Pons (tissue), 1 donor: ENCODE measurements at places on chromosomes 16 and 17.
A peak's percentile ranks its signal among the peaks of the same experiment; 100 is the strongest.

DNA sequence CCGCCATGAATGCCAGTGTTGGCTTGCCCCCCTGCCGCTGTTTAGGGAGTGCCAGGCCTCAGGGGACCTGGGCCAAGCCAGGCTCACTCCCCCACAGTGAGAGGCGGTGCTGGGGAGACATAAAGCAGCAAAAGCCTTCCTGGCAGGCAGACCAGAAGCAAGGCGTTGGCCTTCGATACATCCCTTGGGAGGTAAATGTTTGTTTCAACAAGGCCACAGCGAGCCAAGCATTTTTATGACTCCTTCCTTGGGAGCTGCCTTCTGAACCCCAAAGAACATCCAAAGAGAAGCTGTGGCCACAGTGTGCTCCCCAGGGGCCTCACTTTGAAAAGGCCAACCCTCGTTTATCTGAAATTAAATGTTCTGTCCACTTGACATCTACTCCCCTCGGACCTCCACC, 119.7 kb upstream of the CIBAR2 start:
- DNase-seq = no peak

DNA sequence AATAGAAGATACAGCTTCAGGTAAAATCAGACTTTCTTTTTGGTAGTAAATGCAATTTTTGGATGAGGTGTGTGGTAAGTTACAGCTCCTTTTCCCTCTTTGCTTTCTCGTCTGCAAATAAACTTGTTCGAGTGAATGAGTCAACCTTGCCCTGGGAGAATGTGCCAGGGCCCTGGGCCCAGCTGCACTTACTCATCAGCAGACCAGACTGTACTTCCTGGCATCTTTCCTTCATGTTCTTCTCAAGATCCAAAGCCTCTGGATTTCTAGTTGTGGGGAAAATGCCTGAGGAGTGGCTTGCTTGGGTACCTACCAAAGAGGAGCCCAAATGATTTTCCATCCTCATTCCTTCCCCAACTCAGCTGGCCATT, 5.4 kb upstream of the G6PC1 start:
- no peak for DNase-seq

- no peak for DNase-seq
Measured at GRCh38 chr16:83689385-83689831, 118.4 kb upstream of the HSBP1 start.

- no peak for DNase-seq
Measured at GRCh38 chr17:66331038-66331816, 28.8 kb downstream of the PRKCA start.

DNA sequence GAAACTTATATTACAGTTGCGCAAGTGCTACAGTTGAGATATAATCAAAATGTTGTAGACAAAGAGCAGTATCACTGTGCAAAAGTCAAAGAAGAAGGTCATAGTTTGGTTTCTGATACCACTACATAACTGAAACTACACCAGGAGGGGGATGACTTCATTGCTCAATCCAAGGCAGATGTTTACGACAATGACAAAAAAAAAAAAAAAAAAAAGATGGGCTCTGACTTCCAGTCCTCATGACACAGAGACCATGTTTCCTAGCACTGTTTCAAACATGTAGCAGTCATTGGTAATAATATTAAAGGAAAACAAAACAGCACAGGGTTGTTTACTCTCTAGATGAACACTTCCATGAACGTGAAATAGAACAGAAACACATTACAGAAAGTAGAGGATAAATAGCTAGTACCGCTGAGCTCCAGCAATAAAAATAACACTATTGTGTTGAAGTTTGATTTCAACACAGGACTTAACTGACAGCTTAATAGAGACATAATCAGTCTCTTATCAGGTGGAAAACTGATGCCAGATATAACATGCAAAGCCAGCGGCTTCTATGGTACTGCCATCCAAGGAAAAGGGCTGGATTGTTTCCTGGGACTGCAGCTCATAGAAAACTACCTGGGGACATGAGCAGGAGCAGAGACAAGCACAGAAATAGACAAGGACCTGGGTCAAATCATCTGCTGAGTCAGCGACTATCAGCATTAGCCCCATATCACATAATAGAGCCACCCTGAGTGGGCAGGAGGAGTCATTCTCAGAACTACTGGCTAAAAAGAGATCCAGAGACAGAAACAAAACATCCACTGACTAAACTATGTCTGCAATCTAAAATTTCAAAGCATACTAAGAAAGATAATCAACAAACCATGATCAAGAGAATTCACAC, 463.6 kb upstream of the SOX9 start:
- no peak for DNase-seq

DNA sequence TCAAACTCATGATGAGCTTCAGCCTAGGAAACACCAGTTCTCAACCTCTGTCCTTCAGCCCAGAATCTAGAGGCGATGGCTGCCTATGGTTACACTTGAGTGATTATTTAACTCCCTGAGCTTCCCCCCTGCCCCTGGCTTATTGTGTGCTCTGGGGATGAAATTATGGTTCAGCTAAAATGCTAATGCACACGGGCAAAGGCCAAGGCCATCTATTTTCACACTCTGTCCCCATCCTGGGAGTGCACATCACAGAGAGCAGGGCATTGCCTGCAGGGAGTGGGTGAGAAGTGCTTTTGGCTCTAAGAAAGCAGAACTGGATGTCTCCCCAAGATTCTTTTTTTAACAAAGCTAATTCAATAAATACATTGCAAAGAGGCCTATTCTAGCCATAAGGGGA, 21.6 kb upstream of the CACNG5 start:
- no peak for DNase-seq

DNA sequence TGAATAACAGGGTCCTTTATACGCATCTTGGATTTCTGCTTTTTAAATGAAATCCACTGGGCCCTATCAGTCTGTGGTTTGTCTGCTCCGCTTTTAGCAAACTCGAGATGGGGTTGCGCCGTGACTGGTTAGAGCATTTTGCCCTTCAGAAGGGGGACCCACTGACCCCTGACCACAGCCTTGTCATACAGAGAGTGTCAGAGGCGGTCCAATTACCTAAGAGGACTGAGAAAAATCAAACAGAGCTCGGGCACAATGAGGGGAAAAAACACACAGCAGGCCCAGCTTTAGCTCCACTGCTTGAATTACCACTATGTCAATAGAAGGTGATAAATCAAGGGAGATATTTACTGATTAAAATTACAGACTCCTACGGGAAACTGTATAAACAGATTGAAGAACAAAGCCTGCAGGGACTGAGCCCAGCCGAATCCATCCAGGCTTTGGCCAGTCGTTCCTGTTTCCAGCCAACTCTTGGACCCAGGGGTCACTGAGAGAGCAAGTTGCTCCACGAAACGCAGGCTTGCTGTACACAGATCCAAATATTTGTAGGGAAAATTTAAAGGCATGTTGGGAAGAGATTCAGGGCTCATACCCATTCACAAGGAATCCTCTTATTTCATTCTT, 131.9 kb upstream of the ZFHX3 start:
- DNase-seq = no peak

DNA sequence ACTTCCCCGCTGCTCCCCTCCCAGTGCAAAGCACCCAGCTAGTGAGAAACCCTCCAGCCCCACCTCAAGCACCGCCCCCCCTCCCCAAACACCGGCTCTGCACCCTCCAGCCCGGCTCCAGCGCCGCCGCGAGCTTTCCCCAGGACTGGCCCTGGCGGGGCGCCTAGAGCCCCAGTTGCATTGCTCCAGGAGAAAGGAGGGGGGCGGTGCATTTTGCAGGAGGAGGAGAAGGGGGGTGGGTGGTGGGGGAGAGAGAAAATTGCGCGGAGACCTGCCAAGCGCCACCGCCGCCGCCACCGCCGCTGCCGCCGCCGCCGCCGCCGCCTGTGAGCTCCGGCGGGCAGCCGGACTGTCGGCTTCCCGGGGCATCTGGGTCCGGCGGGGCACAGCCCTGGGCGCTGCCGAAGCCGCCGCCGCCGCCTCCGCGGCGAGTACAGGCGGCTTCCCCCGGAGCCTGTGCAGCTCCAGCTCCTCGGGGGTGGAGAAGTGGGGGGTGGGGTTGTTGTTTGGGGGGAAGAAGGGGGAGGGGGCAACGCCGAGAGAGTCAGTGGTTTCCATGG, 333 bp upstream of the NOG start:
- peak; percentile 9 for DNase-seq

DNA sequence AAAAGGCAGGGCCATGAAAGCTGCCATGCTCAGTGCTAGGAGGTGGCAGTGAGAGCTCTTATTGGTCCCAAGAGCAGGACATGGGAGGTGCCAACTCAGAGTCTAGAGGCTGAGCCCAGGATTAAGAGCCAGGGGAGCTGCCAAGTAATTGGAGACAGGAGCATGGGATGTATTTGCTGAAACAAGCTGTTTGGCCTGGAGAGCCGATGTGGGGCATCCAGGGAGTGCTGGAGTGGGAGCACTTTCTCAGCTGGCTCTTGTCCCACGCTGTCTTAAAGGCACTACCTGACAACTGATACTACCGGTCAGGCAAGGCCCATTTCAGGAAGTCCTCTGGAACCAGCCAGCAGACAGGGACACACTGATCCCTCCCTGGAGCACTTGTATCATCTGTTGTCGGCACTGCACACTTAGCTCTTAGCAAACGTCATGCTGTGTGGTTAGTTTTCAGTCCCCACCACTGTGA, 19.3 kb downstream of the ANKFN1 start:
- DNase-seq = peak; percentile 53

GRCh38 chr17:43410557-43411368, 12.0 kb downstream of the ARL4D start:
- no peak for DNase-seq

- no peak for DNase-seq
Measured at GRCh38 chr17:78306913-78307312, 53.0 kb downstream of the SOCS3 start.

DNA sequence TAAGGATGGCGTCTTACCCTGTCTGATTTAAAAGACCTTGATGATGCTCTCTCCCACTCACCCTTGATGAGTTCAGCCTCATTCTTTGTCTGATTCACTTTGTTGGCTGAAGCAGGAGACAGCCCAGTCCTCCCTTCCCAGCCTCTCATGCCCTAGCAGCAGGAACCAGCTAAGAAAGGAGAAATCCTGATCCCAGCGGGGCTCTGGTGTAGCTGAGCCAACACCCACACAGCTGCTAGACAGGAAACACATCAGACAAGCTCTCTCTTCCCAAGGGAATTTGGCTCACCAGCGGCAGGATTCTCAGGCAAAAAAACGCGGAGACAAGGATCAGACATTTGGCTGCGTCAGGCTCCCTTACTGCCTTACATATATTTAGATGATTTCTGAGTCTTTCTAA, 211.5 kb downstream of the CDH11 start:
- peak; percentile 11 for DNase-seq

DNA sequence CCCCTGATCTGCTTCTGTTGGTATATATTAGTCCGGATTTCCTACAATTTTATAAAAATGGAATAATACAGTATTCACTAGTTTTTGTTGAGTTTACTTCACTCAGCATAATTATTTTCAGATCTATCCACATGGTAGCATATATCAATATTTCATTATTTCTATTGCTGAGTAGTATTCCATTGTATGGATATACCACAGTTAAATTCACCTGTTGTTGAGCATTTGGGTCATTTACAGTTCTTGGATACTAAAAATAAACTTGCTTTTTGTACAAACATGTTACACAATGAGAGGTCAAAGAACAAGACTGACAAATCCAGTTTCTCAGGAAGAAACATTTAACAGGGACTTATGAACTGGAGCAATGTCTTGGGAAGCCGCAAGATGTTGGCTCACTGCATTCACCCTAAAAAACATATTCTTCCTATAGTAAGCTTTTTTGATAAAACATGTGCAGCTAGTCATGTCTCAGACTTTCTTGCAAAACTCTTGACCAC, 126.9 kb upstream of the HS3ST2 start:
- DNase-seq = no peak

DNA sequence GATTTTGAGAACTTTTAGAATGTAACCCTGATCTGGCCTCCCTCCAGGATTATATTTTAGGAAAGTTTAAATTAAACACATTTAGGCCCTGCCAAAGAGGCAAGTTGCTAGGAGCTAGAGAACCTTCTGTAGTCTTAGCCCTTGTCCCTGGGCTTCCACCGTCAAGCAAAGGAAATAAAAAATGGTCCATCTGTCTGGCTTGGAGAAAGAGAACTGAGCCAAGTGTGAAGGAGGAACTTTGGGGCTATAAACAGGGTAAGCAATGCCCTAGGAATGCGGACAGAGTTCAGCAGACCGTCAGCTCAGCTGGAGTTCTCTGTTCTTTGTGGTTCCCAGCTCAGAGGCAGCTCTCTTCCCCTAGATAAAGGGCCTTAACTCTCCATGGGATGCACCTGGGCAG, 29.6 kb downstream of the RCVRN start:
- DNase-seq = peak; percentile 68

GRCh38 chr16:88479793-88480760, 27.0 kb downstream of the ZFPM1 start:
- no peak for DNase-seq

DNA sequence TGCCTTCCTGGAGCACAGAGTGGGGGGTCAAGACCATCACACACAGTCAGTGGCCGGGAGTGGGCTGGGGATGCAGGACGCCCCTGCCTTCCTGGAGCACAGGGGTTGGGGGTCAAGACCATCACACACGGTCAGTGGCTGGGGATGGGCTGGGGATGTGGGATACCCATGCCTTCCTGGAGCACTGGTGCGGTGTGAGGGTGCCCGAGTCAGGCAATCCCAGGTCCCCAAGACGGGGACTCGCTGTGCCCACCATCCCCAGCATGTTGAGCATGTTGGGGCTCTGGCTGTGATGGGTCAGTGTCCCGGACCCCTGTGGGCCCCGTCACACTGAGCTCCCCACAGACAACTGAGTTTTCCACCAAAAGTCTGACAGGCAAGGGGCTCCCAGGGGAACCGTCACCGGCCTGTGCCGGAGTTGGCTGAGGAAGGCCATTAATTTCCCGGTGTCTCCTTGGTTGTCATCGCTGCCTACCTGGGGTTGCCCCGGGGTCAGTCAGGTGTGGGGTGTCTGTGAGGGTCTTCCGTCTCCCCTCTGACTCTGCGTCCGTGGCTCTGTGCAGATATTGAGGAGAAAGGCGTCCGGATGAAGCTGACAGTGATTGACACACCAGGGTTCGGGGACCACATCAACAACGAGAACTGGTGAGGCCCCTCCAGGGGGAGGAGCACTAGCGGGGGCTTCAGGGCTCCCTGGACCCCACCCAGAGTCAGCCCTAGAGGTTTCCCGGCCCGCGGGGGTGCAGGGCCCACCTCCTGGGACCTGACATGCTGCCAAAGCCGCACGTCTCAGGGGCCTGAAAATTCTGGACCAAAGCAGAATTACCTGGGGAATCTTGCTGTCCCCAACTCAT, 347.1 kb downstream of the SEC14L1 start:
- DNase-seq = no peak

DNA sequence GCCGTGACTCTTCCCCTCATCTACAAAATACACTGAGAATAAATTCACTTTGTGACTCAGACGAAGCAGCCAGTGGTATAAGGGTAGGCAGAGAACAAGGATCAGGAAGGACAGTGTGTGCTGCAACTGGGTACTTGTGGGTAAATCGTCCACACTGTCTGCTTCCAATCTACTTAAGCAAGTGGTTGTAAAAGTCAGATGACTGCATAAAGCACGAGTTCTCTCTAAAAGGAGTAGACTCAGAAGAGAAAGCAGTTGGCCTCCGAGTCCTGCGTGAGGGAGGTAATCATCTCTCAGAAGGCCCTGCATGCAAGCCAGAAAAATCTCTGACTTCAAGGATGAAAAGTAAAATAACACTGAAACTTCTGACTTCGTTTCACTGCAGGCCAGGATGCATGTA, 43.1 kb downstream of the ANKFY1 start:
- DNase-seq = no peak
